GM03348 (cell line): ENCODE measurements at places on chromosomes 3 and 15.

DNA sequence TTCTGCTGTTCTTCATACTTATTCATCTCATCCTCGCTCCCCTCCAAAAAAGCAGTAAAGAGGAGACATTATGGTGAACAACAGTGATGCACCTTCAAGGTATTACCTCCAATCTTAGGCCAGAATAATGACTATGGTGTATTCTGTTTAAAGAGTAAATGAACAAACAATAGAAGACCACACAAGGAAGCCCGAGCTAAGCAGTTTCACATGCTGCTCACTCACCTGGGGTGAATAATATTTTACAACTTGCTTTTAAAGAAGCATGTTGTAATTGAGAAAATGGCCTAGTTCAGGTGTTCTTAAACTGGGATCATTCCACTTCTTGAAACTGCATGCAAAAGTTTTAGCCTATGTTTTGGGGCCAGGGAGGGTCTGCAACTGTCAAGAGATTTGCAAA, 581.2 kb downstream of the FOXP1 start:
- no peak for DNase-seq

GRCh38 chr3:127701280-127701911, 28.6 kb downstream of the ABTB1 start:
- DNase-seq = no peak

- no peak for DNase-seq
Observed at GRCh38 chr15:77296773-77297337, 123.0 kb downstream of the PEAK1 start.

- DNase-seq = no peak
Observed at GRCh38 chr15:55959744-55960447, 33.5 kb downstream of the NEDD4 start.

DNA sequence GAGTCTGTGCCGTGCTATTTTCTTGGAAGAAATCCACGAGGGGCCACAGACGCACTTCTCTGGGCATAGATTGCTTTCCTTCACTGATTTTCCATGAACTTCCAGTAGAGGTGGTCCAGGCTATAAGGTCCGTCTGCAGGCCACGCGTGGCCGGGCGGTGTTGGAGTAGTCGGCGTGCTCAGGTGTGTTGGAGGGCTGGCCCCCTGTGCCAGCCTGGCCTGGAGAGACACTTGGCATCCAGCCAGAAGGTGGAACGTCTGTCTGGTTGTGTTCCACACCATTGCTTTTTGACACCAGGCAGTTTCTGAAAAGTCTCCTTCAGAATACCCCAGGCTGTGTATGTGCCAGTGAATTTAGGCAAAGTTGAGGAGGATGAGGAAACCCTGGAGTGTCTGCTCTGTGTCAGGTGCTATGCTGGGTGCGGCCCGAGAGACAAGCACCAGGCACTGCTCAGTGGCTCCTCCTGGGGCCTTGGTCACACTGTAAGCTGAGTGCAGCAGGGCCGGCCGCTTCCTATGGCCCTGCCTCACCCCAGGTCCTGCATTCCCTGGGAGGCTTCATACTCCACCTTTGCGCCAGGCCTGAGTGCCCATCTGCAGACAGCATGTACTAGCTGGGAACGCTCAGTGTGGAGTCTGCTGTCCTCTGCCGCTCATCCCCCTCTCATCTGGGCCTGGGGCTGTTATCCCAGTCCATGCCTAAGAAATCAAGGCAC, 52.1 kb upstream of the TAMM41 start:
- no peak for DNase-seq

DNA sequence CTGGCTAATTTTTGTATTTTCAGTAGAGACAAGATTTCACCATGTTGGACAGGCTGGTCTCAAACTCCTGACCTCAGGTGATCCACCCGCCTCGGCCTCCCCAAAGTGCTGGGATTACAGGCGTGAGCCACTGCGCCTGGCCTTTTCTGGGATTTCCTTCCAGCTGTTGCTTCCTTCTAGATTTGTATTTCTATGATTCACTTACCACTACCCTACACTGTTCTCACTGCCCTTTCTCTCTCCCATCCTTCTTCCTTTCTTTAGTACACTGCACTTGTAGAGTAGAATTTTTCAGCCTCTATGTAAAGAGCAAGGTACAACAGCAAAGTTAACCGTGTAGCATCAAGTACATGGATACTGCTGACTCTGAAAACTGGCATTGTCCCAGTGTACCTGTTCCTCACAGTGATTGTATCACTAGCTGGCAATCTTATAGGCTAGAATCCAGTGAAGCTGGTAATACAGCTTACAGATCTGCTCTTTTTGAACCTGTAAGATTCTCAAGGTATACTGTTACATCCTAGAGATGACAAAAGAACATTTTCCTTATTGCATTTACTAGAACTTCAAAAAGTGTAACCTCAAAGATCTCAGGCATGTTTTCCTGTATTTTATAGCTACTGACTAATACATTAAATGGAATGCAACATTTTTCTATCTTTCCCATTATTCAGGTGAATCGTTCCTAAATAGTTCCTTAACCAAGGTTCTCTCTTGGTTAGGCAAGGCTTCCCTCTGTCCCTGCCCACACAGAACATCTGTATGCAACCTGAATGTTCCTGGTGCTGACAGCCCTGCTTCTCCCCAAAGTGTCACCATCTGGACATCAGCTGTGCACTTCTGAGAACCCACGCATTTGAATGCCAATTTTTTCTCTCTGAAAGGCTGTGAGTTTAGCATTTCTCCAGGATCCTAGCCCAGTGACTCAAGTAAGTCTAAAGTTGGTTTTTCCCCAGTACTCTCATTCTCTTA, 74.1 kb upstream of the RAP2B start:
- peak; percentile 86 for DNase-seq
